ENCODE measurements at places on chromosomes 2 and 18.

DNA sequence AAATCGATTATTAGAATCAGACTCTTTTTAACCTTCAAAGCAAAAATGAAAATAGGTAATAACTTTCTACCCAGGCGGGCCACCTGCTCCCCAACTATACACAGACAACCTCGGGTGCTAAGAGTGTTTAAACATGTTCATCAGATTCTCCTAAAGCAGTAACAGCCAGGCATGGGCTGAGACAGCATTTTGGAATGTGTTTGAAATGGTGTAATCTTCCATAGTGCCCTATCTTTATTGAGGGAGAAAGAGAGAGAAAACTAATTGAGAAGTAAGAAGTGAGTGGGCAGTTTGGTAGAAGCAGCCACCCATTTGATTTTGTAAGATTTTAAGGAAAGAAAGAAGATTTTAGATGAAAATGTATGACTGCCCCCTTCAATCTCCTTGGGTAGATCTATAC is 196.1 kb upstream of the CTAGE1 start:
- DNase-seq: no peak

DNA sequence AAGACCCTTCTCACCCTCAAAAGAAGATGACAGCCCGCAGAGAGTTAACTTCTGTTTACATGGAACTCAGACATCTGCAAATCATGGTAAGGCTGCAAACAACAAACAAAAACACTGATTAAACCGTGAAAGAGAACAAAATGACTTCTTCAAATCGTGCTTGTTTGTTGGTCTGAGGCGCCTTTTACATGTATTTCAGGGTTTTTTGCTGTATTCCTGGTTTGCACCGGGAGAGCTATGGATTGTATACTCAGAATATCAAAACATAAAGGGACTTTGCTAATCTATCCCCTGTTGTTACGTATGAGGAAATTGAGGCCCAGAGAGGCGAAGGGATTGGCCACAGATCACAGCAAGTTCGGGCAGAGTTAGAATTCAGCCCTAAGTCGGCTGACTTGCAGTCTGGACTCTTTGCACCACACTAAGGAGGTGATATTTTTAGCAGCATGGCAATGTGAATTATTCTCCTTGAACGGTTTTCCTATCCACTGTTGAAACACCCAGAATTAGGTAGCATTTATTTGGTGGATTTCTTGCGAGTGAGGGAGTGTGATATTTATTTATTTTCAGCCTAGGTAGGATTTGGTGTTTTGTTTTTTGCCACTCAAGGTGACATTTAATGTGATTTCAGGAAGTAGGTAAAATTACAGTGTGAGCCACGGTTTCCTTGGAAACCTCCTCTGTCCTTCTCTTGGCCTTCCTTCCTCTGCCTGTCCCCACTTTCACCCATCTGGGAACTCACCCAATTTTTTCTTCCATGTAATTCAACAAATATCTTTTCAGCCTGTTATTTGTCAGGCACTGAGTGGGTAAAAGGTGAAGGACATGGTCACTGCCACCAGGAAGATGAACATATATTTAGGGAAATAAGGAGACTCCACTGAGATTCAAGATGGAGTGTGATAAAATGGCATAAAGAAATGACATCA is 980 bp upstream of the PDE6D start:
- DNase-seq: peak; percentile 31

DNA sequence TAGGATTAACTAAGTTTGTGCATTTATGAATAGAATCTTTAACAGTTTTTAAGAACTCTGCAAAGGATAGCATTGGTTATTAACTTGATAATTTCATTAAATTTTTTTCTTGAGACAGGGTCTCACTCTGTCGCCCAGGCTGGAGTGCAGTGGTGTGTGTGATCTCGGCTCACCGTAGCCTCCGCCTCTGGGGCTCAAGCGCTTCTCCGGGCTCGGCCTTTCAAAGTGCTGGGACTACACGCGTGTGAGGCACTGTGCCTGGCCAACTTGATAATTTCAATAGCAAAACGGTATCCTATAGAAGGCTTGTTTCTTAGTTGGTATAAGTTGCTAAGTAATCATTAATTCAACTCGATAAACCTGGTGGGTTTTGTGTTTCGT is 38.0 kb downstream of the ADNP2 start:
- no peak for DNase-seq

DNA sequence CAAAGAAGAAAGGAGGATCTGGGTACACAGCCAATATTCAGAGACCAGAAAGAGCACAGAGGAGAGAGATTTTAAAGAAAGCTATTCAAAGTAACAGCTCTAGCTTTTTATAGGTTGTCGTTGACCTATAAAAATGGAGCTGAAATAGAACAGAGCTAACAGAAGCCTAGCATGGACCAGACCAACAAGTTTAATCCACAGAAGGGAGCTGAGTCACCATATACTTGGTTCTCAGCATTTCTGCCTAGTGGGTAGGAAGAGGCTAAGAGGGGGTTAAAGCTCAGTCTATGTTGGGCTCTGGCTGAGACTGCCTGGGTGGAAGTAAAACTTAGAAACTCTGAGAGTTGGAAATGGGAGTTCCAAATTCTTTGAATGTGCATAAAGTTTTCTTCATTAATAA is 678.0 kb upstream of the CDH2 start:
- DNase-seq: no peak

DNA sequence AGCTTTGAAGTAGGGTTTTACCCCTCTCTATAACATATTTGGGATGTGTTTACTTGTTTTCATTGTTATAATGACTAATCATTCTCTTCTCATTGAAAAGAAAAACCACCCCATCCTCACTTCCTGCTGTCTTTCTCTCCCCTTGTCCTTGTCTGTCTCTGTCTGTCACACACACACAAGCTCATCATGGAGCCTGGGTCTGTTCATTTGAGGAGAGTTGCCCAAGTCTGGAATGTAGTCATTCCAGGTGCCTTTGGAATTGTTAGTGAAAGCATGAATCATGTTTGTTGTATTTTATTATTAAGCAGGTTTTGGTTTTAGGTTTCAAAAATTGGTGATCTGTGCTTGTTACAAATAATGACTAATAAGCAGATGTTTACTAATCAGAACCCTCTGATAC is 133.5 kb upstream of the IL1R2 start:
- no peak for DNase-seq

DNA sequence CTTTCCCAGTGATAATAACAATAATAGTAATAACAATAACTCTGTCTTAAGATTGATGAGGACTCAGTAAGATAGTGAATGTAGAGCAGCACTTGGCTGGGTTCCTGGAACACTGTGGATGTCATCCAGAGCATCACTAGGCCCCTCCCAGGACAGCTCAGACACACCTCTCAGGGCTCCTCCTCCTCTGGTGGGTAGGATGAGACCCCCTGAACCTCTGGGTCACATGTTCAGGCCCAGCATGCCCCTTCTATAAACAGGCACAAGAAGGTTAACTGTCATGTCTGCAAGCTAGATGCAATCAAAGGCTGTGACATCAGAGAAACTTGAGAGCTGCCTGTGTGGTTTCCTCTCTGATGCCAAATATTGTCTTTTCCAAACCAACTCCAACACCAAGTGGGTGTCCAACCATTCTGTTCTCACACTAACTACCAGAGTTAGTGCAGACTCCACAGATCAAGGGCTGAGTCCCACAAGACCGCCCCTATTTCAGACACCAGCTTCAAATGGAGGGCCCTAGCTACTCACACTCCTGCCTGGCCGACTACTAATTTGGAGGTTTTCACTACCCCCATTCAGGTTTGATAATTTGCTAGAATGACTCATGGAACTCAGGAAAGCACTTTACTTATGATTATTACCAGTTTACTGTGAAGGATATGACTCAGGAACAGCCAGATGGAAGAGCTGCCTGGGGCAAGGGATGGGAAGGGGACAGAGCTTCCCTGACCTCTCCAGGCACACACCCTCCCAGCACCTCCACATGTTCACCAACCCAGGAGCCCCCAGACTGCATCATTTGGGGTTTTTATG is 46.4 kb upstream of the BZW1 start:
- no peak for DNase-seq

DNA sequence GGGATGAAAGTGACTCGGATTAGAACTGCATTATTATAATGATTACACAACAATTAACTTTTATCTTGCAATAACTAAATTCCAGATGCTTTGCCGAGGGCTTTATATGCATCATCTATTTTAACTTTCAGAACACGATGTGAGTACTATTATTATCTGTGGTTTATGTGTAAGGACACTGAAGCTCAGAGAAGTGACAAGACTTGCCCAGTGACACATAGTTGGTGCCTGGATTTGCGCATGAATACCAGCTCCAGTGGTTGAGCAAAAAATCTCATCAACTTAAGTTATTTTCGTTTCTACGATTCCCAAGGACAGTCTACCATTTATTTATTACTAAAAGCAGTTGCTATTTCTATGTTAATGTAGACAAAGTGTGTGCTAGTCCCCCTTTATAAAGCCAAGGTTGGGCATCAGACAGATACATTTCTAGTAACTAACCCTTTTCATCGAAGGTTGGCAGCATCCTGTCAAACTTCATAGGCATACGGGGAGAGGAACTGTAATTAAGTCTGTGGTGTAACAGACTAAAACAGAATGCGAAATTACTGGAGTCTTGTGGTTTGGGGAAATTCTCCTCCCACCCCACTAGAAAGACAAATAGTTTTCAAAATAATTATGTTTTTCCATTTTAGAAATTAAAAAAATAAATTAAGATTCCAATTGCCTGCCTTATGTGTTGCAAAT is 73.2 kb upstream of the BOD1L2 start:
- no peak for DNase-seq

- DNase-seq: no peak
These were observed 2.5 kb downstream of the RTN4 start for GRCh38 chr2:55047677-55048299.

DNA sequence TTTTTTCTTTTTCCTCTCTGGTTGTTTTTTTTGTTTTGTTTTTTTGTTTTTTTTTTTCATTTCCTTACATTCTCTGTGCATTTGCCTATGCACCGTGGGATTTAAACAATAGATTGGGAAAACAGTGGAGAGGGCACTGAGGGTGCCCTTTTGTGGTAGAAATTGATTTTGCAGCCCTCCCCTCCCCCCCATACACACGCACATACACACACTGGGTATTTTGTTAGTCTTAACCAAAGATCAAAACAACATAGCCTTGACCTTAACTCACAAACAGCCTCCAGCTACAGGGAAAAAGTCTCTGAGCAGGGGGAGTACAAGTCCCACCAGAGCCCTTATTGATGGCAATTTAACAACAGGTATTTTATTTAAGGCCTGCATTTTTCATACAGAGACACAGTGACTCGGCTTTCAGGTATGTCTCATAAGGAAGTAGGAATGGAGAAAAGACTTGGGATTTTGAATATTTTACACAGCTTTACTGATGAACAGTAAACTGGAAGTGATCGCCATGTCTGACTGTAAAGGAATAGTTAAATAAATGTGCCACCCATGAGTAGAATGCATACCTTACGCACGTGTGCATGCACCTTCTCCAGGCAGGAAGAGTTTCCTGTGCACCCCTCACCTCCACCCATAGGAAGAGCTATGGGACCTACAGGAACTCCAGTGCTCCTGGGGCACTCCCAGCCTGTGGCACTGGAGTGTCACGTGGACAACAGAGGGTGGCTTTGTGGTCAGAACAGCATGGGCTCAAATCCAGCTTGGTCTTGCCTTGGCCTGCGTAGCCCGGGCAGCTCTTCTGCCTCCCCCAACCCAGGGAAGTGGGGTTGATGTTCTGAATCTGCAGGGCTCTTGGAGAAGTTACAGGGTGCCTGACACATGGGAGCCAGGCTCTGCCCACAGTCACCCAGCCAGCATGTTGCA is 266.4 kb downstream of the ANAPC1 start:
- no peak for DNase-seq

- no peak for DNase-seq
These were observed 29.1 kb downstream of the RTP5 start for GRCh38 chr2:241898463-241899270.

- no peak for DNase-seq
These were observed 18.3 kb downstream of the MAIP1 start for GRCh38 chr2:199973703-199974102.

GRCh38 chr2:238939074-238939473 is 91.2 kb downstream of the TWIST2 start:
- DNase-seq: no peak

- no peak for DNase-seq
These were observed 107.8 kb downstream of the METTL8 start for GRCh38 chr2:171325886-171326585.

- DNase-seq: no peak
These were observed 50.9 kb upstream of the OTOF start for GRCh38 chr2:26528836-26529235.

- no peak for DNase-seq
These were observed 4.0 kb downstream of the GATA6 start for GRCh38 chr18:22173221-22173927.

- no peak for DNase-seq
These were observed 14.0 kb upstream of the TNS1 start for GRCh38 chr2:218016810-218017209.

DNA sequence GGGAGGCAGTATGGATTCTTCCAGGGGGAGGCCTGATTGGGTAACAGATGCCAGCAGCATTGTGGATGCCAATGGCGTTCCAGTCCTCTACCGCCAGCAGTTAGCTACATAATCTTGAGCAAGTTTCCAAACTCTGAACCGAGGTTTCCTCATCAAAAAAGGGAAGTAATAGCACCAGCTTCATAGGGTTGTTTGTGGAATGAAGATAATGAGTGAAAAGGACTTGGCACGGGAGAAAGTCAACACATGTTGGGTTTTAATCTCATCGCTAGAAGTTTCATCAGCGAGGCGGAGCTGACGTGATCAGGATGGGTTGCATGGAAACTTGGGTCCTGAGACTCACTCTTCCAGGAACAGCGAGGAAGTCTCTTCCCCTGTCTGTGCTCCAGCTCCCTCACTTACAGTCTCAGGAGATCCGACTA is 266.7 kb downstream of the SH3BP4 start:
- DNase-seq: no peak

DNA sequence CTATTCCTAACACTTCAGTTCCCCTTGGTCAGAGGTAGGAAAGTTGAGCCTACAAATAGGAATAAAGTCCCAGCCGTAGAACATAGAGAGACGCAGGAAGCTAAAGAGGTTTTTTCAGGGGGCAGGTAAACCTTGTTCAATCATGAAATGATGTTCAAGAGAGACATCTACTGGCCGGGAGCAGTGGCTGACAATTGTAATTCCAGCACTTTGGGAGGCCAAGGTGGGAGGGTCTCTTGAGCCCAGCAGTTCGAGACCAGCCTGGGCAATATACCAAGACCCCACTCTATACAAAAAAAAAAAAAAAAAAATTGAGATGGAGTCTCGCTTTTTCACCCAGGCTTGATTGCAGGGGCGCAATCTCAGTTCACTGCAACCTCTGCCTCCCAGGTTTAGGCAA is 66.7 kb upstream of the DNAJC10 start:
- no peak for DNase-seq

GRCh38 chr2:230430957-230431910 is 15.2 kb downstream of the SP100 start:
- DNase-seq: no peak

- no peak for DNase-seq
These were observed 45.4 kb downstream of the EXOC6B start for GRCh38 chr2:72780477-72780876.

GRCh38 chr2:225797394-225797793 is 397.9 kb downstream of the NYAP2 start:
- DNase-seq: no peak

DNA sequence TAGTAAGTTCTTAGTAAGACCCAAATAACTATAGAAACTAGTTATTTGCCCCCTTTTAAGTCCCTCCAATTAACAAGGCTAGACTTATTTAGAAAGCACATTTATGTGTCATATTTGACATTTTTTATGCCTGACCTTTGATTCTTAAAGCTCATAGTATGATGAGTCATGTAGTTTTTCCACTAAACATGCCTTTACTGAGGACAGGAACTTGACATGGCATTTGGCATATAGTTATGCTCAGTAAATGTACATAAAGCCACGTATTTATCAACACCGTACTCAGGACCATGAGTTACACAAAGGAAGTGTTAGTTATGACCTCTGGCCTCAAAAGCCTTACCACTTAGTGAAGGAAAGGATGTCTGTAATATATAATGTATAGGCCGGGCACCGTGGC is 78.9 kb downstream of the GNAL start:
- no peak for DNase-seq
